ENCODE measurements at places on chromosomes 7 and 10.

DNA sequence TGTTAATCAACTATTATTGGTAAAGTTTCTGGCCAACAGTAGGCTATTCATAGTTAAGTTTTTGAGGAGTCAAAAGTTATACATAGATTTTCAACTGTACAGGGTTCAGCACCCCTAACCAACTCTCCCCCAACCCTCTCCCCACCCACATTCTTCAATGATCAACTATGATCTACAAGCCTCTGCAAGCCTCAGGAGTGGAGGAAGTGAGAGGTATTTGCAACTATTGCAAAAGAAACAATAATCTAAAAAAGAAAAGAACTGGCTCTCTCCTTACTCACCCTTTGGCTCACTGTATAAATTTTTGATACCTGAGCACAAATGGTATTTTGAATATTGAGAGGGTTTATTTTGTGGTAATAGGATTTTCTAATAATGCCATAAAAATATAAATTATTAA, 179.8 kb downstream of the IPMK start:
- no peak for DNase-seq

DNA sequence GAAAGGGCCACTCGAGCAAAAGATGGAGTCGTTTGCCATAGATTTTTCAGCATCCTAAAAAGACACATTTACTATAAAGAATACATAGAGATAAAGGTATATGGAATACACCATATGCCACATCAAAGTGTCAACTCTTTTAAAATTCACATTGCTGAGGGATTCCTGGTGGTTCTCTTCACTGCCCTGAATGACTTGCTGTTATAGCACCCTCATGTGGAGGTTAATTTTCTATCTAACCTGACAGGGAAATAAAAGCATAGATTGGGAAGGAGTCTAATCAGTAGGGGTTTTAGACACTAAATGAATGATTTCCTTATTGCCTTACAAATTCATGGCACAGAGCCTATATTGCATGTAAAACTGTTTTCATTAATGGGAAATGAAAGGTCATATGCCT, 25.9 kb downstream of the DNAH11 start:
- no peak for DNase-seq

DNA sequence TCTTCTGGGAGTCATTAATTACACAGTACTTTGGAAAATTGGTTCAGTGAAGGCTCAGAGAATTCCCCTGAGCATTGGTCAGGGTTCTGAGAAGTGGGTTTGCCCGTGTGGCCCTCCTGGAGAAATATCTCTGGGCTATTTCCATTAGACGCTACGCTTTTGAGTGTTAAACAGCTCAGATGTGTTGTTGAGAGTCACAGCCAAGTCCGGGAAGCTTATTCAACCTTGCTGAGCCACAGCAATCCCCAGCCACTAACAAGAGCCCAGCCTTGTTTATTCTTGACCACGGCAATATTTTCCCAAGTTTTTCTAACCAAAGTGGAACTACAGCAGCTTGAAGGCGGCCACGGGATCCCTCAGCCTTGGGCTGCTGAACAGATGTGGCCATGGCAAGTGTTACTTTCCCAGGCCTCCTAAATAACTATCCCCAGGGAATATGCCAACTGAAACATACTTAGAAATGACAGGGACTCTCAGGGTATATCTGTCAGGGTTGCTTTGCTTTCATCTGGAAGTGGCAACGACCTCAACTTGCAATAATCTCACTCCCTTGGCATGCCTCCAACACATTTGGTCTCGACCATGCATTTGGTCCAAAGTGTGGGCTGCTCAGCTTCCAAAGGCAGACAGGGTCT, 214.7 kb downstream of the EMX2 start:
- no peak for DNase-seq

GRCh38 chr10:73923935-73924598, 13.1 kb downstream of the PLAU start:
- no peak for DNase-seq

DNA sequence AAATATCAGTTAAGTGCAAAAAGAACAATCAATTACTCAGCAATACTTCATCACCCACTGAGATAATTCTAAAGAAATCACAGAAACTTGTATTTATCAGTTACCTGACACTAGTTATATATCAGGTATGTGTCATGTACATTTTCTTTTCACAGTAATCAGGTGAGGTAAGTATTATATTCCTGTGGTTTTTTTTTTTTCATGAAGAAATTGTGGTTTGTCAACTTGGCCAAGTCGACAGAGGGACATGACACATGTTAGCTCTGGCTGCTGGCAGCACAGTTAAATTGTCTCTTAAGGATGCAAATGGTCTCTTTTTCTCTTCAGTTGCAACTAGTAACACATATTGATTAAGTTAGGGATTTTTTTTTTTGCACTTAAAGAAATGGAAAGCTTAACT, 13.7 kb upstream of the GPR141 start:
- DNase-seq: no peak

DNA sequence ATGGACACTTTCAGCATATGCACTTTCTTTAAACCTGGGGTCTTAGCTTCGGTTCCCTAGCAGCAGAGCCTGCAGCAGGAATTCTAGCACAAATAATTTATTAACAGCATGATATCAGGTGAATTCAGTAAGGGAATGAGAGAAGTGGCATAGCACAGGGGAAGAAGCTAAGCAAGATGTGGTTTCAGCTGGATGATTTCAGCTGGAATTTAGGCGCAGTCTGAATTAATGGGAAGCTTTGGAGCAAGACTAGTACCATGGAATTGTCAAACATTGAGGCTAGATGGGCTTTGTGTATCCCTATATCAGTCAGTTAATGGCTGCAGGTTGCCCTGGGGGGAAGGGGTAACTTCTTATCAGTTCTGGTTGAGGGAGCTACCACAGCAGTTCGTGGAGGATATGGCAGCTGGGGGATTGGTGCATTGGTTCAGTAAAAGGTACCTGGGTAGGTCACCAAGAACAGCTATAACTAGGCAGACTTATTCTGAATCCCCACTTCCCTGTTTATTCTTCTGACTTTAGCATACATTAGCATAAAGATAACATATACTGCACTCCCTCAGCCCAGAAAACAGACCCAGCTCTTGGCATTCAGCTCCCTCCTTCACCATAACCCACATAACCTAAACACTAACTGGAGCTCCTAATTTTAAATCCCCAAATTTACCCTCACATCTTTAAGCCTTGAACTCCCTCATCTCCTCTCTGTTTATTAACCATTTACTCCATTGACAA, 46.8 kb upstream of the NAMPT start:
- DNase-seq: no peak

- DNase-seq: no peak
These were observed 8.5 kb downstream of the CALML5 start for GRCh38 chr10:5490698-5491464.

- no peak for DNase-seq
These were observed 119.3 kb upstream of the ACBD5 start for GRCh38 chr10:27359792-27360355.

DNA sequence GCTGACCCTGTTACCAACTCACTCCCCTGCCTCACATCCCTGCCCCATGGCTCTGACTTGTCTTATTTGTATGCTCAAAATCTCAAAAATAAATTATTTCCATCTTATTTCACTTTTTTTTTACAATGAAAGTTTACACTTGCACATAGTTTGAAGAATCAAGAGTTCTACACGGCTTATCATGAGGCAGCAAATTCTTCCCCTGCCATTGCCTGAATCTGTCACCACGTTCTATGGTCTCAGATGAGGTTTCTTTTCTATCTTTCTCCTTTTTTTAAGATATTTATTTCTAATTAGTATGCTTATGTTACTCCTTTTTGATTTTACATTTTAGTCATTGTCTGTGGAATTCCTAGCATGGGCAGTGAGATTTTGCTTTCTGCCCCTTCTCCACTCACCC, 28.4 kb downstream of the ARHGAP22 start:
- no peak for DNase-seq

DNA sequence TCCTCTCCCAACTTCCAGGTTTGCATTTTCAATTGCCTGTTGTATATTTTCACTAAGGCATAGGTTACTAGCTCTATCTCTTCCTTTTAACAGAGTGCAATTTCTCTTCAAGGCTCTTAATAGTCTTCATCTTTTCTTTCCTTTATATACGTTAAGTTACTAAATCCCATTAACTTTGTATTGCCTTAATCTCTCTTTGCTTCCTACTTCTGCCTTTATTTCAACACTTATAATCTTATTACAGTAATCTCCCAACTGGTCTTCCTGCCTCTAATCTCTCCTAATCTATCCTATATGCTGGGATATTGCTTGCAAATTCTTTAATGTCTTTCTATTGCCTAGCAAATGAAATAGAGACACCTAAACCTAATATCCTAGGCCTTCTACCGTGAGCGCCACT, 26.1 kb downstream of the ST7 start:
- DNase-seq: no peak

- DNase-seq: no peak
These were observed 143.4 kb downstream of the CELF2 start for GRCh38 chr10:11161096-11161495.

DNA sequence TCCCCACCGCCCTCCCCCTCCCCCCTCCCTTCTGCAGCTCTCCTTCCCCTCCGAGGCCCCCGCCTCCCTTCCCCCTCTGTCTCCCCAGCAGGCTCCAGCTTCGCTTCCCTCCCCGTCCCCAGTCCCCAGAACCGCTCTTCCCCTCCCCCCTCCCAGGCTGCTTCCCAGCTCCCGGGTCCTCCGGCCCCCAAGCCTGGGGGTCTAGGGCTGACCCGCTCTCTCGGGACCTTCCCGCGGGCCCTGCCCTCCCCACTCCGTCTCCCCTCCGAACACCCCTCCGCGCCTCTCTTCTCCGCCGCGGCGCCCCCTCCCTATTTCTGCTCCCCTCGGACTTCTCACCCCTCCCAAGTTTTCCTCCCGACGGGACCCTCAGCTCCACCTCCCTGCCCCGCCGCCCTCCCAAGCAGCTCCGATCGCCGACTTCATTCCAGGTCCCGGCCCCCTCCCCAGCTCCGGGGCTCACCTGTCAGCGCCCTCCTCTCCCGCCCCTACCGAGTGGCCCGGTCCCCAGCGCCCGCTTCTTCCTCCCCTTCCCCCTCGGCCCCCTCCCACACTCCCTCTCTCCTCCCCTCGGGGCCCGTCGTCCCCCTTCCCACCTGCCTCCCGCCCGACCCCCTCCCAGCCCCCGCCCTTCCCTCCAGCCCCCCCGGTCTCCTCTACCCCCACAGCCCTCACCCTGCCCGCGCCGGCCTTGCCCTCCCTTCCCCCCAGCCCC, 990 bp downstream of the ZNF467 start:
- DNase-seq: no peak

- no peak for DNase-seq
These were observed 13.2 kb upstream of the SCIN start for GRCh38 chr7:12557282-12557681.

DNA sequence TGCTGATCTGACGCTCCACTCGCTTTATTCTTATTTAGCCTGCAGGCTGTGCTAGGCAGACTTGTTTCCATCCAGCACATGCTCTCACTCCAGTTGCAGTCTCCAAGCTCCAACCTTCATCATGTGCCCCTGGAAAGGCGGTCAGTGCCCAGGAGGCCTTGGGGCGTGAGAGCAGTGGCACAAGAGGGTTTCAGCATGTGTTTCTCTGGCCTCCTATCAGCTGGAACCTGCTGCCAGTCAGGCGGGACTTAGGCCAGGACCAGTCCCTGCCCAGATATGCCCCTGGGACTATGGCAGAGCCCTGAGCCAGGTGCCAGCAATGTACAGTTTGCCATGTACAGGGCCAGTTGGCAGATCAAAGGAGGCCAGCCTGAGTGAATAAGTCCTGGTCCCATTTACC, 330.2 kb upstream of the FZD1 start:
- DNase-seq: no peak

- no peak for DNase-seq
These were observed 127.7 kb downstream of the SRI start for GRCh38 chr7:88091988-88092675.

GRCh38 chr7:50341724-50342123, 37.2 kb downstream of the IKZF1 start:
- DNase-seq: no peak

DNA sequence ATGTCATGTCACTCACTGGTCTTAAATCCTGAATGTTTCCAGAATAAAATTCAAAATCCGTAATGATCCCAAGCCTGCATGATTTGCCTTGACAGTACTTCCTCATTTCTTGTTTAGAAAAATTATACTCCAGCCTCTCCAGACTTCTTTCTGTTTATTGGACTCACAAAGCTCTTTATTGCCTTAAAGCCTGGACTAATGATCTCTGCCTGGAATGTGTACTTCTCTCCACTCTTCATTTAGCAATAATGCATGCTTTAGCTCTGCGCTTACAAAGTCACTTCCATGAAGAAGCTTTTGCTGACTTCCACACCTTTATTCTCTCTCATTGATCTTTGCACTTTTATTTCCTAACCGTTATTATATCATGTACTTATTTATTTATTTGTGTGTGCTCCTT, 27.4 kb upstream of the SLC26A3 start:
- DNase-seq: no peak

GRCh38 chr7:51222916-51223315, 93.7 kb downstream of the COBL start:
- DNase-seq: no peak

GRCh38 chr7:70799841-70800405, 332.0 kb upstream of the GALNT17 start:
- DNase-seq: no peak

- no peak for DNase-seq
These were observed 519.0 kb downstream of the PCDH15 start for GRCh38 chr10:54282012-54282411.

- DNase-seq: no peak
These were observed 22.1 kb downstream of the BAG3 start for GRCh38 chr10:119673271-119673670.

DNA sequence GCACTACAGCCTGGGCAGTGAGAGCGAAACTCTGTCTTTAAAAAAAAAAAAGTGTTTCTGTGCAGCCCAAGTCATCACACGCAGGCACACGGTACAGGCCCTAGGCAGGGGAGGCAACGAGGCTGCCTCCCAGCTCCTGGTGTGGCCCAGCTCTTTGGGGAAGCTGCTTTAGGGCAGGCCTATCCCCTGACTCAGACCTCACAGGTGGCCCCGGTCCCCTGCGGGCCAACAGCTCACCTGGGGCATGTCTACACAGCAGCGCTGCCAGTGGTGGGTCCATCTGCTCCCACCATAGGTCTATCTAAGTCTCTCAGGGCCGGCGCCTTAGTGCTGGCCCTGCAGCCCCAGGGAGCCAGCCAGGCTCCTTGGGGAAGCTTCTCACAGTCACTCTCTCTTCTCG, 31.4 kb downstream of the ZAN start:
- DNase-seq: no peak
